Bronchial smooth muscle cell (primary cell): ENCODE measurements at places on chromosomes 4 and X. TPM values are rescaled to one million over a fixed set of nuclear protein-coding genes. Genes with fewer than 3 reads are reported as not detected.

The PLAC8 gene
- total RNA-seq, result under 0.01 TPM in 1 of 2 replicates, not detected in the other

The MAGEA2 gene
- total RNA-seq, result 0.16 TPM in 1 of 2 replicates, not detected in the other

The ADH1A gene
- total RNA-seq, result 0.09 and 0.16 TPM in 2 replicates

The MXRA5 gene
- total RNA-seq, result 11.3 and 57.4 TPM in 2 replicates

The ATP1B4 gene
- not detected in 2 replicates for total RNA-seq

The RASL11B gene
- total RNA-seq, result 0.09 and 0.16 TPM in 2 replicates

The C4orf54 gene
- not detected in 2 replicates for total RNA-seq

The SPATA18 gene
- 17.7 and 22.2 TPM in 2 replicates for total RNA-seq

The OTC gene
- 0.09 and 0.16 TPM in 2 replicates for total RNA-seq

The ETDB gene
- not detected in 2 replicates for total RNA-seq

The MCUB gene
- 18.3 and 21.8 TPM in 2 replicates for total RNA-seq
